Gastrocnemius medialis (tissue), 4 donors: ENCODE measurements at places on chromosomes 1 and 21. TPM values are rescaled to one million over a fixed set of nuclear protein-coding genes. Genes with fewer than 3 reads are reported as not detected.

The RGSL1 gene
- not detected for total RNA-seq

The KCNN3 gene
- 5.0 TPM for total RNA-seq

The SEMA4A gene
- total RNA-seq = 1.6 TPM

The UBQLN4 gene
- 60.1 TPM for total RNA-seq

The FLG gene
- total RNA-seq = not detected

The TFAP2E gene
- not detected for total RNA-seq

The KMO gene
- total RNA-seq = not detected

The VWA5B1 gene
- total RNA-seq = not detected

The FCRL2 gene
- total RNA-seq = not detected

The PDZK1IP1 gene
- 10.9 TPM for total RNA-seq

The MYBPH gene
- total RNA-seq = 62.1 TPM

The DHX9 gene
- 38.9 TPM for total RNA-seq

The SH2D2A gene
- total RNA-seq = 1.1 TPM

The LHX8 gene
- not detected for total RNA-seq

The RGS16 gene
- not detected for total RNA-seq

The S100A7 gene
- not detected for total RNA-seq

The HLX gene
- 3.5 TPM for total RNA-seq

The CELA3A gene
- not detected for total RNA-seq

The HAPLN2 gene
- total RNA-seq = 3.4 TPM
